ENCODE measurements at places on chromosomes 7 and 10. TPM values are rescaled to one million over a fixed set of nuclear protein-coding genes. Genes with fewer than 3 reads are reported as not detected.

DNA sequence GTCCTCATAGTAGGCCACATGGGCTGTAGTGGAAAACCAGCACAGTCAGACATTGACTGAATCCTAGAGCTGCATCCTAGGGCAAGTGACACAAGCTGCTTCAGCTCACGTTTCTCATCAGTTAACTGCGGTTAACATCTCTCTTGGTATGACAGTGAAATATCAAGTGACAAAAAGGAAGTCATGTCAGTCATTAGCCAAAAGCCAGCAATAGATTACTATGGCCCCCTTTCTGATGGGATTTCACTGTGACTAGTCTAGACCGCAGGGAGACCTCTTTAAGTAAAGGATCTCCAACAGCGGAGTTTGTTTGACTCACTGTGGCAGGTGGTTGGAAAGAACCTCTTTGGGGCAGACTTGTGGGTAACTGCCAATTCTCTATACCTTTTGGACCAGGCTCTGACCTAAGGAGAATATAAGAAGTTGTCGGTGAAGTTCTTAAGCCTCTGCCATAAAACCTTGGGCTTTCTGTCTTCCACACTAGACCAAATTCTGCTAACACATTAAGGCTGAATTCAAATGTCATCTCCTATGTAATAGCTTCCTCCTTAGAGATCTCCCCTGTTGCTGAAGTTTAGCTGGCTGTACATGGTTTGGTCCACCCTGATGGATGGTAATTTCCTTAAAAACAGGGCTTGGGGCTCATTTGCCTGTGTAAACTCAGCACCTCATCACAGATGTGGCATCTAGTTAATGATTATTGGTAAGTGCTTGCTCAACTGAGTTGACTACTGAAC is 115.3 kb downstream of the SGMS1 start:
- DNase-seq: no peak

DNA sequence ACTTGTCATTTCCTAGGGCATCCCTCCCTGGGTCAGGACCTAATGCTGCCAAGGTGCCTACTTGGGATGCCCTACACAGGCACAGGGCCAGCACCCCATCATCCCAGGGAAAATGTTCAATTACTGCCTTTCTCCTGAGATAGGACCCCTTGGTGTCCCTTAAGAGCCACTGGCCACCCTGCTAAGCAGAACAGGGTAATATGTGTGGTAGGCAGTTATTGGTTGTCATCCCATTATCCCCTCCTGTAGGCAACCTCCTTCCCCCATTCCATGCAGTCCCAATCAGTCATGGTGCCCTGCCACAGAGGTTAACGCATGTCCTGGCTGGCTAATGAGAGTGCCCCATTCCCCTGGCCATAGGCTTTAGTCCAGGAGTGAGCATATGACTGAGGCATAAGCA is 53.2 kb downstream of the PRLHR start:
- no peak for DNase-seq

- no peak for DNase-seq
These were observed 133.8 kb downstream of the SEMA3A start for GRCh38 chr7:84060760-84061261.

DNA sequence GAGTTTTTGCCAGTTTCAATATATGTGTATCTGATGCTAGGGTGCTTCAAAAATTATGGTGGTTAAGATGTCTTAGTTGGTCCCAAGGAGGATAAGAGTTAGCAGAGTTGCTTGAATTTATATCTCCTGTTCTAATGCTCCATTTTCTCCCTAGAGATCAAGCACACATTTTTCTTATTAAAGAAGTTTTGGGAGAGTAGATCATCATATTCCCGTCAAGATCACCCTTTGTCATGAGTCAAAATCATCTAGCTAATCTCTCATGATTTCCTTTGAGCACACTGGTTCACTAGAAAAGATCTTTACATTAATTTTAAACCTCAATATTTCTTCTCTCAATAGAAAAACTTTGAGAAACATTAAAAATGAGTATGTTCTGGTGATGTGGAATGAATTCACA is 429.9 kb upstream of the SEMA3A start:
- DNase-seq: no peak

CCDC172 gene
- not detected for total RNA-seq

PNLIP gene
- total RNA-seq: not detected

CDHR3 gene
- total RNA-seq: 8.7 TPM
